ENCODE measurements at places on chromosomes 7 and 10. TPM values are rescaled to one million over a fixed set of nuclear protein-coding genes. Genes with fewer than 3 reads are reported as not detected.

- no peak for DNase-seq
- H3K27me3 ChIP-seq, result no peaks in the 10 kb centered on the region
- H3K36me3 ChIP-seq, result peaks cover 44% of the 10 kb centered on the region
- no peaks in the 10 kb centered on the region for H3K4me1 ChIP-seq
- no peak overlapping the region for H3K27ac ChIP-seq
Observed at GRCh38 chr10:42802876-42803275, 20.3 kb downstream of the BMS1 start.

DNA sequence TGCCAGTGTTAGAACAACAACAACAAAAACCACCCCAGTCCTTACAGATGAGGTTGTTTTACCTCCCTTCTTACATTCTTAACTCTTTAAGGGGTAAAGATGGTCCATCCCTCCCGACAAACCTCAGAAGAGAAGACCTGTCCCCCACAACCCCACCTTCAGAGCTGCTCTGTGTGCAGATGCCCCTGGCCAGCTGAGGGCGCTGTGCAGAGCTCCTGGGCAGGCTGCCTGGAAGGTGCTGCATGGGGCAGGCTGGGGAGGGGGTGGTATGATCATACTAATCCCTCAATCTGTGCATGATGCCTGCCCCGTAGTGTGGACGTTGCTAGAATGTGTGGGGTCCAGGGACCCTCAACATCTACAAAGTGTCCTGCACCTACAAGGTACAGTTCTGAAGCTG lies 387.1 kb downstream of the INHBA start:
- no peak overlapping the region for H3K27ac ChIP-seq
- H3K27me3 ChIP-seq, result no peaks in the 10 kb centered on the region
- no peaks in the 10 kb centered on the region for H3K36me3 ChIP-seq
- DNase-seq, result no peak
- H3K4me1 ChIP-seq, result no peaks in the 10 kb centered on the region

ZNF487 gene
- total RNA-seq, result 5.9 TPM

GRCh38 chr7:139750459-139751095 lies 27.2 kb downstream of the HIPK2 start:
- no peak overlapping the region for H3K27ac ChIP-seq
- H3K4me3 ChIP-seq, result no peak overlapping the region
- peaks cover 22% of the 10 kb centered on the region for H3K4me1 ChIP-seq
- H3K36me3 ChIP-seq, result peaks cover 5% of the 10 kb centered on the region

DNA sequence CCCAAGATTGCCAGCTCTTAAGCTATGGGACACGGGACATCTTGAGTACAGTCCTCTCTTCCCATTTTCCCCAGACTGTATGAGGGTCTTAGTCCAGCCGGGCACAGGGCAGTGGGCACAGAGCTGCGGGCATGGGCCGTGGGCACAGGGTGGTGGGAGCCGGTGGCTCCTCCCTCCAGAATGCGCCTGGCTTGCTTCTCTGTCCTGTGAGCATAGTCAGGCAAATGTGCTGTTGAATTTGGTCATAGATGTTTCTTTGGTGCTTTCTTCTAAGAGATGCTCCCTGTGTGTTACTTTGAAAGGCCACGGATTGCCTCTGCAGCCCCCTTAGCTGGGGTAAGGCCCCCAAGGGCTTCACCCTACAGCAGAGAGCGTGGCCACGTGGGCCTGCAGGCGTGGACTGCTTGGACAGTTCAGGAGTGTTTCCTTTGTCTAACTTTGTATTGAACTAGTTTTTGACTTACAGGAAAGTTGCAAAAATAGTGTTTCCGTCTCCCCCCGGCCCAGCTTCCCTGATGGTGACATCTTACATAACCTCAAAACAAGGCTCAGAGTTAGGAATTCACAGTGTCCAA lies 24.7 kb downstream of the LRRC27 start:
- no peak overlapping the region for H3K27ac ChIP-seq
- H3K36me3 ChIP-seq, result peaks cover 17% of the 10 kb centered on the region
- no peaks in the 10 kb centered on the region for H3K4me1 ChIP-seq
- no peak for DNase-seq
- H3K27me3 ChIP-seq, result no peaks in the 10 kb centered on the region
